ENCODE measurements at places on chromosomes 1 and 21. TPM values are rescaled to one million over a fixed set of nuclear protein-coding genes. Genes with fewer than 3 reads are reported as not detected.

GRCh38 chr1:194184425-194184824 lies 998.0 kb upstream of the B3GALT2 start:
- H3K36me3 ChIP-seq: no peaks in the 10 kb centered on the region
- H3K27me3 ChIP-seq: peaks cover 6% of the 10 kb centered on the region
- H3K27ac ChIP-seq: no peak overlapping the region
- no peak overlapping the region for H3K4me3 ChIP-seq

DNA sequence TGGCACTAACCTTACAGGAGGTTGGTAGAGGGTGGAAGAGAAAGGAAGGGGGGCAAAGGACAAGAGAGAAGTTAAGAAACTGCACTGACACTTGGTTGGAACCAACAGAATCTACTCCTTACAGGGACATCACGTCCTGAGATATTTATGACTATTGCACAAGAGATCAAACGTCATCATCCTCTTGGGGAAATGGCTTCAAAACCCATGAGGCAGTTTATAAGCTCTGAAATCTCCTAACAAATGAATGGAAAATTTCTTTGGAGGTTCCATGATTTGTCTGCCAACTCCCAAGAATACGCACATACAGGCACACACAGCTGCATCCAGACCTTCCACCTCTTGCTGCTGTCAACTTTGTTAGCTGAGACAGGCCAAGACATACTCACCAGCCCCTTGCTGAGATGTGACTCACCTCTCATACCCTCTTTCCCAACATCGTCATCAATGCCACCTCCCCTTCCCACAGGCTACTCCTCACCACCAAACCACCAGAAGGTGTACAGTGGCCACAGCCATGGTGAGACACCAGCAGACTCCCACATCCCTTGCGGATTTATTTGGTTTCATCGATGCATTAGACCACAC lies 135.5 kb downstream of the SETD4 start:
- no peaks in the 10 kb centered on the region for H3K4me1 ChIP-seq
- H3K36me3 ChIP-seq: no peaks in the 10 kb centered on the region
- no peak for DNase-seq
- H3K4me3 ChIP-seq: no peak overlapping the region
- peaks cover 10% of the 10 kb centered on the region for H3K27me3 ChIP-seq

DNA sequence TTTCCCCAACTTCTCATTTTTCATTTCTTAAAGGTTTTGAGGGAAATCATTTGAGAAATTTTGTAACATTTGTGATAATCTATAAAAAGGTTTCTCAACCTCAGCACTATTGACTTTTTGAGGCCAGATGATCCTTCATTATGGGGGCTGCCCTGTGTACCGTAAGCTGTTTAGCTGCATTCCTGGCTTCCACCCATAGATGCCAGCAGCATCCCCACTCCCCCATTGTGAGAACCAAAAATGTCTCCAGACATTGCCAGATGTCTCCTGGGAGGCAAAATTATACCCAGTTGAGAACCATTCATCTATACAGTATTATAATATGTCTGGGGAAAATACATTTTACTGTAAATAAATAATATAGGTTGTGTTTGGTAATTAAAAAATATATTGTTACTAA lies 146.0 kb downstream of the PBX1 start:
- H3K27me3 ChIP-seq: peaks cover 4% of the 10 kb centered on the region
- no peak overlapping the region for H3K27ac ChIP-seq
- H3K36me3 ChIP-seq: no peaks in the 10 kb centered on the region

- no peak overlapping the region for H3K27ac ChIP-seq
- DNase-seq: no peak
- peaks cover 25% of the 10 kb centered on the region for H3K36me3 ChIP-seq
- H3K4me3 ChIP-seq: no peak overlapping the region
- H3K27me3 ChIP-seq: no peaks in the 10 kb centered on the region
These were observed 31.6 kb downstream of the OSBPL9 start for GRCh38 chr1:51648180-51649109.

GRCh38 chr1:231315887-231316286 lies 21.8 kb downstream of the EXOC8 start:
- H3K27me3 ChIP-seq: no peaks in the 10 kb centered on the region
- DNase-seq: no peak
- no peak overlapping the region for H3K4me3 ChIP-seq
- no peak overlapping the region for H3K27ac ChIP-seq

The LDLRAD1 gene
- not detected for total RNA-seq

- DNase-seq: no peak
- H3K27ac ChIP-seq: no peak overlapping the region
- peaks cover 12% of the 10 kb centered on the region for H3K27me3 ChIP-seq
These were observed 50.5 kb upstream of the PUM1 start for GRCh38 chr1:31116022-31116421.

The VASH2 gene
- total RNA-seq: 0.07 TPM

DNA sequence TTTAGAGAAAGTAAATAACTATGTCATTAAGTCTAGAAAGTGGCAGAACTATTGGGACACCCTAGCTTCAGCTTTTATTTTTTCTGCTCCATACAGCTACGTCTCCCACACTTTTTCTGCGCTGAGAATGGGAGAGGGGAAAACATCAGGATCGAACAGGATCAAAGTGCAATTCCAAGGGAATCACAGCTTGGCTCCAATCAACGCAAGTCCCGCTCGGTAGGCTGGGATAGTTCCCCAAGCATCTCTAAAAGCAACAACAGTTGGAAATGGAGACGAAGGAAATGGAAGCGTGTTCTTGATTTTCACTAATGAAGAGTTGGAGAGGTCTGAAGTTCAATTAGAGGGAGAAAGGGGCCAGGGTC lies 536 bp downstream of the HMGCL start:
- H3K4me1 ChIP-seq: peaks cover 20% of the 10 kb centered on the region
- peaks cover 9% of the 10 kb centered on the region for H3K36me3 ChIP-seq
- no peak for DNase-seq
- peak overlapping the region; percentile 96 for H3K4me3 ChIP-seq
- no peaks in the 10 kb centered on the region for H3K27me3 ChIP-seq

The SELL gene
- total RNA-seq: 151 TPM

The NR0B2 gene
- not detected for total RNA-seq

The CD164L2 gene
- total RNA-seq: 0.16 TPM

DNA sequence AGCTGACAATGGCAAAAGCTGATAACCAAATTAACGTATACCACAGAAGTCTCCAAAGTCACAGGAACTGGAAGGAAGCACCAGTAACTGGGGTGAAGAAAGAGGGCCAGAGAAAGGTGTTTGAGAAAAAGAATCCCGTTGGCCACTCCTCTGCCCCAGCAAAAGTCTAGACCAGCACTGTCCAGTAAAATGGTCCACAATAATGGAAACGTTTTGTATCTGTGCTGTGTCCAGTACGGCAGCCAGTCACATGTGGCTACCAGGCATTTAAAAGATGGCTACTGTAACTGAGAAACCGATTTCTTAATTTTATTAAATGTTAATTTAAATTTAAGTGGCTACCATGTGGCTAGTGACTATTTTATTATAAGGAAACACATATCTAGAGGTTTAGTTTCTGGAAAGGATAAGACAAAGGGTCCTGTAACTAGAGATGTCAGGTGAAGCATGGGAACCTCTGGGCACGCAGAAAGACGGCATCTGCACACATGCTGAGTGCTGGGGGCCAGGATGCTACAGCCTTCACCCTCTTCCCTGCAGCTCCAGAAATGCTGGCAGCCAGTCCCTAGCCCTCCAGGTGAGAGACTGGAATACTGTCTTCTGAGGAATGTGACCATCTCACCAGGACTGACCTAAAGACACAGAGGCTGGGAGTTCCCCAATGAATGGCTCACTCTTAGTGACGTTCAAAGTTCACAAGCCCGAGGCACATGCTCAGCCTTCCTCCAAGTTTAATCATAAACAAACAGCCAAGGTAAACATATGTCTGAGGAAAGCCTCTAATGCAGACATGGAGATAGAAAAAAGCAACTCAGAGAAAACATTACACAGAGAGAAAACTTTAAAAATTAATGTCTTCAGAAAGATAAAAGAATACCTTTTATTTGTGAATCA lies 50.7 kb downstream of the JAK1 start:
- H3K27me3 ChIP-seq: no peaks in the 10 kb centered on the region
- H3K4me1 ChIP-seq: peaks cover 93% of the 10 kb centered on the region

DNA sequence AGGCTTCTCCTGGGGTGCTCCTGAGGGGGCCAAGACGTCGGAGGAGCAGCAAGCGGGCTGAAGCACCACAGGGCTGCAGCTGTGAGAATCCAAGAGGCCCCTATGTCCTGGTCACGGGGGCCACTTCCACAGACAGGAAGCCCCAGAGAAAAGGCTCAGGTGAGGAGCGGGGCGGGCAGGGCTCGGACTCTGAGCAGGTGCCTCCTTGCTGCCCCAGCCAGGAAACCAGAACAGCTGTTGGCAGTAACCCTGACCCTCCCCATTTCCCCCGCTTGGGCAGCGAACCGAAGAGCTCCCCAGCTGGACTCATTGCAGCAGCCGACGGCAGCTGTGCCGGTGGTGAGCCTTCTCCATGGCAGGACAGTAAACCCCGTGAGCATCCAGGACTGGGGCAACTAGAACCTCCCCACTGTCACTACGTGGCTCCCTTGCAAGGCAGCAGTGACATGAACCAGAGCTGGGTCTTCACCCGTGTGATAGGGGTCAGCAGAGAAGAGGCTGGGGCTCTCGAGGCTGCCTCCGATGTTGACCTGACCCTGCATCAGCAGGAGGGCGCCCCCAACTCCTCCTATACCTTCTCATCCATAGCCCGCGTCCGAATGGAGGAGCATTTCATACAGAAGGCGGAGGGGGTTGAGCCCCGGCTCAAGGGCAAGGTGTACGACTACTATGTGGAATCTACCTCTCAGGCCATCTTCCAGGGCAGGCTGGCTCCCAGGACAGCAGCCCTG lies 625 bp downstream of the KLHDC7A start:
- no peak for DNase-seq
- H3K36me3 ChIP-seq: no peaks in the 10 kb centered on the region
- H3K27ac ChIP-seq: no peak overlapping the region
- H3K27me3 ChIP-seq: peaks cover 10% of the 10 kb centered on the region

- H3K4me3 ChIP-seq: no peak overlapping the region
- no peak overlapping the region for H3K27ac ChIP-seq
These were observed 204.6 kb upstream of the C21orf91 start for GRCh38 chr21:18023711-18024110.

GRCh38 chr1:6235296-6235677 lies 477 bp downstream of the ICMT start:
- H3K36me3 ChIP-seq: peaks cover 34% of the 10 kb centered on the region
- H3K4me3 ChIP-seq: peak overlapping the region; percentile 90
- DNase-seq: no peak
- H3K27ac ChIP-seq: no peak overlapping the region
- H3K27me3 ChIP-seq: peaks cover 14% of the 10 kb centered on the region

DNA sequence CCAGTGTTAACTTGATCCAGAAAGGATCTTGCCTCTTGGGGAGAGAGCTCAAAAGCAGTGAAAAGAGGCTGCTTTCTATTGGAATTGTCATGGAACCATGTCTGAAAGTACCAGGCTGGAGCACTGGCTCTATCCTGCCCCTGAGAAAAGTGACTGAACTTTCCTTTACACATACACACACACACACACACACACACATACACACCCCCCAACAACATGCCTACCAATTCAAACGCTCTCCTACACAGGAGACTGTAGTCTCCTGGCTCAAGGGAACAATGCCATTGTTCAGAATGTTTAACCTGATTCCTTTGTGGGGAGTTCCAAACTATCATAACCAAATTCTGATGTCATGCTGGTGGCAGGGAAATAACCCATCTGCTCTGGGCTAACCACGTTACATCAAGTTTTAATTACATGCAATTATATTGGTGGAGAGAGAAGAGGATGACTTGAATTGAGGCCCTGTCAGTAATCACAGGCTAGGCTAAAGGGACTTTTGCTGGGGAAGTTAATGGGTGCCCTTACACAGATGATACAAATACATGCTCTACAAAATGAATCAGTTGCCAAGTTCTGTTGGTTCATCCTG lies 52.3 kb upstream of the DUSP10 start:
- H3K4me1 ChIP-seq: peaks cover 55% of the 10 kb centered on the region
- H3K36me3 ChIP-seq: no peaks in the 10 kb centered on the region
- peak overlapping the region; percentile 97 for H3K27ac ChIP-seq
- H3K27me3 ChIP-seq: no peaks in the 10 kb centered on the region
- H3K4me3 ChIP-seq: peak overlapping the region; percentile 83
- no peak for DNase-seq

- H3K36me3 ChIP-seq: no peaks in the 10 kb centered on the region
- H3K27ac ChIP-seq: no peak overlapping the region
- peaks cover 14% of the 10 kb centered on the region for H3K27me3 ChIP-seq
- DNase-seq: no peak
- H3K4me1 ChIP-seq: no peaks in the 10 kb centered on the region
- no peak overlapping the region for H3K4me3 ChIP-seq
These were observed 77.3 kb upstream of the AKT3 start for GRCh38 chr1:243927381-243927780.

Measured in activated B cell treated with CpG ODN at 0.5 μM for 24 hours (primary cell).